ENCODE measurements at places on chromosomes 3 and 15.

DNA sequence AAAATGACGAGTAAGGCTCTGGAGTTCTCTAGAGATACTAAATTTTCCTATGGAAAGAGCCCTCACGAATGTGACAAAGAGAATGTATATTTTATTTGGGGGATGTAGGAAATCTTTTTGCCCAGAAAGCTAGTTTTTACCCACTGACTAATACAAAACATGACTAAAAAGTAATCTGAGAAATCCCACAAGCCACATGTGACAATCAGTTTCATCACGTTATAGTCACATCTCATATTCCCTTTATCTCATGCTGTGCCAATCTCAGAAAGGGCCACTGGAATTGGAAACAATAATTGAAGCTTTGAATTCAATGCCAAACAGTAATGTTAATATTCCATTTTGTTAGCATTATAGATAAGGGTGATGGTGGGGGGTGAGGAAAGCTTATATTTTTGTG is 509.0 kb upstream of the GOLIM4 start:
- no peak for DNase-seq

- no peak for DNase-seq
These were observed 99.4 kb upstream of the TSC22D2 start for GRCh38 chr3:150308481-150309256.

- DNase-seq, result no peak
These were observed 83.1 kb upstream of the PRR20G start for GRCh38 chr3:127370906-127371305.

- DNase-seq, result no peak
These were observed 33.9 kb downstream of the DENND4A start for GRCh38 chr15:65758242-65758641.

DNA sequence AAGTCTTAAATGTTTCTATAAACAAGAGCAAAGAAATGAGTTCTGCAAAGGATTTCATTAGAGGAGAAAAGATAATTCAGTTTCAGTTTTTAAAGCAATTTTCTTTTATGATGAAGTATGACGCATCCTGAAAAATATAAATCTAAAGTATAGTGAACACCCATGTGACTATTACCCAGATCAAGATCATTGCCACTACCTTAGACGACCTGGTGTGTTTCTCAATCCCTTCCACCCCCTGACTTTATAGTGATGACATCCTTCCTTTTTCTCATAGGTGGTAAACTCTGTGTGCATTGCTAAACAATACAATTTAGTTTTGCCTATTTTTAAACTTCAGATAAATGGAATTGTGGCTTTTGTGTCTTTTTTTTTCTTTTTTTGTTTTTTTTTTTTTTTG is 8.4 kb downstream of the STT3B start:
- no peak for DNase-seq

DNA sequence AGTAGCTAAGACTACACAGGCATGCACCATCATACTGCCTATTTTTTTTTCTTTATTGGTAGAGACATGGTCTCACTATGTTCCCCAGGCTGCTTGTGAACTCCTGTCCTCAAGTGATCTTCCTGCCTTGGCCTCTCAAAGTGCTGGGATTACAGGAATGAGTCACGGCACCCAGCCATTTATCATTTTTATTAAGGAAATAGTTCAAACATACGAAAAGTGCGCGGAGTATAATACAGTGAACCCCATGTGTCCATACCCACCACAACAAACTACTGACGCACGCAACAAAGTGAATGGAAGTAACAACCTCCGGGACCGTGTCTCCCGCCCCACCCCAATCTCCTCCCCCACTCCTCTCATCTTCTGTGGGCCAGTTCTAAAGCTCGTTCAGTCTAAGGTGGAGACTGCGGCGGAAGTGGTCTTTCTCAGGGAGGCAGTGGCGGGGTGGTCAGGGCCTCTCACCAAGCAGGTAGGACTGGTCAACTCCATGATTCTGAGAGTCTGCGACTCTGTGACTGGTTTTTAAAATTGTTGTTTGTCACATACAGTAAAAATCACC is 42.1 kb downstream of the DNAJB8 start:
- no peak for DNase-seq

GRCh38 chr3:102180280-102180931 is 254.4 kb upstream of the ZPLD1 start:
- DNase-seq, result no peak

- DNase-seq, result no peak
These were observed 503 bp upstream of the ATRIP start for GRCh38 chr3:48446043-48446424.

- peak; percentile 25 for DNase-seq
These were observed 1.2 kb upstream of the LRRC34 start for GRCh38 chr3:169813757-169814517.

DNA sequence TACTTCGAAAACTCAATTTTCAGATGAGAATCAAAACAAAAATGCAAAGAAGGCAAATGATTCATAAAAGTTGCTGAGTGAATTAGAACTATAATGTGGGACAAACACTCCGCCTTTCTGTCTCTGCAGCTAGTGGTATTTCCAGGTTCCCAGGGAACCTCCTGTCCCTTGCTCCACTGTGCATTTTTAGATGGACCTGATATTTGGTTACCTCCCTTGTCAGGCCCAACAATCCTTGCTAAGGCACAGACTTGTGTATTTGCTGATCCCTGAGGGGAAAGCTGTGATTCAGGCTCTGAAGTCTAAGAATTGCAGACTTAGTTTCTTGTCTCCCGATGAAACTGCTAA is 162.7 kb downstream of the LPP start:
- DNase-seq, result no peak

- no peak for DNase-seq
These were observed 7.5 kb downstream of the TMEM40 start for GRCh38 chr3:12751571-12751970.

- peak; percentile 63 for DNase-seq
These were observed 377.1 kb upstream of the TBL1XR1 start for GRCh38 chr3:177574222-177574856.

DNA sequence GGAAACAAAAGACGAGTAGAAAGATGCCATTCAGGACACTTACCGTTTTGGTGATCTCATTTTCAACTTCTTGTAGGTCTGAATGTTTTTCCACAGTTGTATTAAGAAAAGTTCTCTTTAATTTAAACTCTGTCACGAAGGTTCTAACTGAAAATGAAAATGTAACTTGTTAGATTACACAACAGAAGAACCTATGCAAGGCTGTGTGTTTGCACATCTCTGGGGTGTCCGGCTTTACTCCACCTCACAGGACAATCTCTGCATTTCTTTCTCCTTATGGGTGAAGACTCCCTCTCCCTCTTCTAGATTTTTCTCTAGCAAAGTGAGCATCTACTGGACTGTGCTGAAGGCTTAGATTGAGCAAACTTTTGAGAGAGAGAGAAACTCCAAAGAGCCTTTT is 50.6 kb downstream of the HEG1 start:
- no peak for DNase-seq

DNA sequence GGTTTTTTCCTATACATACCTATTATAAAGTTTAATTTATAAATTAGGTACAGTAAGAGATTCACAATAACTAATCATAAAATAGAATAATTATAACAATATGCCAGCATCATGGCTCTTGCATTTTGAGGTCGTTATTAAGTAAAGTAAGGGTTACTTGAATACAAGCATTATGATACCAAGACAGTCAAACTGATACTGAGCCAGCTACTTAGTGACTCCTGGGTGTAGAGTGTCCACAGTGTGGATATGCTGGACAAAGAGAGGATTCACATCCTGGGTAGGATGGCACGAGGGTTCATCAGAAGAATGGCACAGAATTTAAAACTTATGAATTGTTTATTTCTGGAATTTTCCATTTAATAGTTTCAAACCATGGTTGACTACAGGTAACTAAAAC is 157.2 kb upstream of the IL12A start:
- DNase-seq, result no peak

GRCh38 chr3:77456431-77456830 is 416.5 kb downstream of the ROBO2 start:
- no peak for DNase-seq

GRCh38 chr3:71817262-71817661 is 32.3 kb upstream of the PROK2 start:
- DNase-seq, result no peak

DNA sequence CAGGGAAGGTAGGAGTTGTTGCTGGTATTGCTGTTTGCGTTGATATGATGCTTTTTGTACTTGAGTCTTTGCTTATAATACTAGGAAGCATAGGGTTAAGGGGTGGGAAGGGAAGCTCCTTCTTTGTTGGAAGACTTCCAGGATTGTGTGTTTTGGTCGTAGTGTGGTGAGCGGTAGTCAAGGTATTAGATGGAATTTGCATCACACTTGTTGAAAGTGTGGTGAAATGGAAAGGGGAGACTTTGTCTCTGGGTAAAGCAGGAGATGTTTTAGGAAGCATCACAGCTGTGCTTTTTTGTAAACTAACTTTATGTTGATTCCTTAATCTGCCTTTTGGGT is 14.9 kb downstream of the IGSF10 start:
- DNase-seq, result no peak

DNA sequence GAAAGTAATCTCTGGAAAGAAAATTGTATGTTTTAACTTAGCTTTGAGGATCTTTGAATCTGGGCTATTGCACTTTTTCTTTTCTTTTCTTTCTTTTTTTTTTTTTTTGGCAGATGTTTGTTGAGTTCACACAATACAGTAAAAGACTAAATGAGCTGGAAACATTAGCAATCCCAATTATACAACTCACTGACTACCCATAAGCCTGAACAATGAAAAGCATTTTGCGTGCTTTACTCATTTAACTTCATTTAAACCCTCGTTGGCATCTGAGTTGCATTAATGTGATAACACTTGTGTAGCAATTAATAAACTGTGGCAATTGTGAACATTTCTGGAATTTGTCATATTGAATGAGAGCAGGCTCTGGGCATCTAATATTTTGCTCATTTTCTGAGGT is 269.4 kb upstream of the RBMS3 start:
- DNase-seq, result no peak

- DNase-seq, result no peak
These were observed 94.5 kb downstream of the ABI3BP start for GRCh38 chr3:100898681-100899080.

- no peak for DNase-seq
These were observed 229.0 kb downstream of the OXSM start for GRCh38 chr3:26018889-26019288.

DNA sequence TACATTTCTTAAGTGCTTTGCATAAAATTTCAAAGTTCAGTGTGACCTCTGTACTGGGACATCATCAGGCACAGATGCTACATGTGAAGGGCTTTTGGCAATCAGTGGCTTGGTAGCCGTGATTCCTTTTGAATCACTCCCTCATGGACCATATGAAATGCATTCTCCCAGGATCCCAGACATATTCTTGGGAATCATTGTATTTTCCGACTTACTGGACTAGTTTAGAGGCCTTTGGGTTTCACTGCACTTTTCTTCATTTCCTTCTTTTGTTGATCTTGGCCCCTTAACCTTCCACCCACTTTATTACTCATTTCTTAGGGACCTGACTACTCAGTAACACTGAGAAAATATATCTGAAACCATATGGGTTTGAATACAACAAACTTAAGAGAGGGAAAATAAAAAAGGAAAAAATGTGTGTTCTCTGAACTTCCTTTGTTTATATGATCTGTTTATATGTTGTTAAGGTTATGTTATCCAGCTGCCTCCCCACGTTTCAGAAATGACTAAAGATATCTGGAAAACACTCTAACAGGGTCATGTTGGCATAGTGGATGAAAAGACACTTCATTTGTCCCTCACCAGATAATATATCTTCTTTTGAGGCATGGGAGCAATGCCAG is 35.1 kb downstream of the HMG20A start:
- peak; percentile 29 for DNase-seq

DNA sequence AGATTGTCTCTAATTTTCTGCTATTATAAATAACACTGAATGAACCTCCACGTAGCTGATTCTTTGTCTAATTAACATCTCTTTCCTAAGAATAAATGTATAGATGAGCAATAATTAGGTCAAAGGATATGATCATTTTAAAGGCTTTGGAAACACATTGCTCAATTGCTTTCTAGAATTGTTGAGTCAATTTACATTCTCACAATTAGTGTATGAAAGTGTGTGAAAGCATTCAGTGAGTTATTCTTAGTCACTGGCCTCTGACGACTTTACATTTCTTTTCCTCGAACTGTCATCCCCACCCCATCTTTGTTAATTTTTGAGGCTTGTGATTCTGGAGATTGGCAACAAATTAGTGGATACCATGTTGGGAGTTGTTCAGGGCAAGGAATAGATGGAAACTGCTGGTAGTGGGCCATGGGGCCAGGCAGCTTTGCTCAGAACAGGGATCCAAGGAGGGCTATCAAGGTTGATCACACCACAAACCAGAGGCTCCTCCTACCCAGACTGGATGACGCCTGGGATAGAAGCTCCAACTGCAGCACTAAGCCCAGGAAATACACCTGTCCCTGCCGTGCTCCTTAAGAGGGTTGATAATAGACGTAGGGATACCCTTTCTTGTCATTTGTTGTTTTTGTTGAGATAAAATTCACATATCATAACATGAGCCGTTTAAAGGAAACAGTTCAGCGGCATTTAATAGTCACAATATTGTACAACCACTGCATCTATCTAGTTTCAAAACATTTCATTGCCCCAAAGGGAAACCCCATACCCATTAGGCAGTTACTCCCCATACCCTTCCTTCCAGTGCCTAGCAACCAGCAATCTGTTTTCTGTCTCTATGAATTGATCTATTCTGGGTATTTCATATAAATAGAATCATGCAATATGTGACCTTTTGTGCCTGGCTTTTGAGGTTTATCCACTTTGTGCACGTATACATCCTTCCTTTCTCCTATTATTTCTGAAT is 27.9 kb downstream of the EIF1B start:
- DNase-seq, result no peak

GRCh38 chr3:134057654-134058110 is 28.0 kb upstream of the SLCO2A1 start:
- DNase-seq, result no peak

GRCh38 chr3:134186391-134186790 is 64.3 kb downstream of the RYK start:
- no peak for DNase-seq

- DNase-seq, result no peak
These were observed 110.8 kb downstream of the MFSD1 start for GRCh38 chr3:158912621-158913020.
